Ascending aorta (tissue), 2 donors: ENCODE measurements at places on chromosomes 2 and 18.

GRCh38 chr2:158049129-158049855 is 52.4 kb upstream of the UPP2 start:
- no peak for DNase-seq

- DNase-seq = no peak
Observed at GRCh38 chr2:215899141-215900074, 113.9 kb downstream of the MREG start.

DNA sequence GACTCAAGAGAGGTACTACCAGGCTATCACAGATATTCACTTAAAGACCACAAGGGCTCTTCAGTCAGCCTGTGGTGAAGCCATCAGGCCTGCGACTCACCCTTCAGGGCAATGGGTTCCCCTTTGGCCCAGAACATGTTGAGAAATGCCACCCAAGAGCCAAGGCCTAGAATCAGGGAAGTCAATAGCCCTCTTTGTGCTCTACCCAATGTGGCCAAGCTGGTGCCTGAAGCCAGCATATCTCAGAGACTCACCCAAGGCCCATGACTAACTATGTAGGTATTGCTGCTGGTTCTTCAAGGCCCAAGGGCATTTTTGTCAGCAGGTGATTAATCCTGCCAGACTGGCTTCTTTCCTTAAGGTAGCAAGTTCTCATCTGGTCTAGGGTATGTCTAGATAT is 338.9 kb upstream of the SETBP1 start:
- no peak for DNase-seq

GRCh38 chr18:78528411-78529258 is 451.0 kb upstream of the SALL3 start:
- DNase-seq = no peak

DNA sequence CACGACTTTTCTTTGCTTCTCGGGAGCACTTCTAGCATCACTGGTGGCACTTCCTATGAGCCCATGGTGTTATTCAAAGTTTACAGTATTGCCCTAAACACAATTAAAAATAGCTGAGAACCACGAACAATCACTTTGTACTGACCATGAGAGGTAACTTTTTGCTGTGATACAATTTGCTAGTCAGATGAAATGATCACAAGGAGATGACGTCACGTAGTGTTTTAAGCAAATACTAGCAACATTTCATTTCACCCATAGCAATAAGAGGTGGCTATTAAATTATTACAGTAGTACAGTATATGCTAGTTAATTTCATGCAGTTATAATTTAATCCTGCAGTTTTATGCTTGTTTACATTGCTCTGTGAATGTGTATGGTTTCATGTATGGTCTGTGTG is 108.9 kb upstream of the DOK6 start:
- no peak for DNase-seq

GRCh38 chr2:45974762-45975408 is 322.3 kb upstream of the EPAS1 start:
- no peak for DNase-seq

- no peak for DNase-seq
Observed at GRCh38 chr2:210162466-210163124, 8.6 kb downstream of the KANSL1L start.

DNA sequence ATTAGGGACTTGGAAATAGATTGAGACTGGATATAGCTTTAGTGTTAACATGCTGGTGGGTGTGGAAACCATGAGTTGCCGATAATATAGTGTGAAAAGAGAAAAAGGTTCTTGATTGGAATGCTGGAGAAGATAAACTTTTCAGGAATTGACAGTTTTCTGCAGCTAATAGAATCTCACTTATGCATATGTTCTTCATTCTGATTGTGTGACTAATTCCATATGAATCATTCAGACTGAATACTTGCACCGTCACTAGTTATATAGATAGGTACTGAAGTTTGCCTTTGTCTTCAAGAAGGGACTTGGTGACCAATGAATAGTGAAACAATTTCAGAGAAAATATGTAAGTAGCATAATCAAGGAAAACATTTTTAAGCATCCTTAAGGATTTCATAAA is 225.7 kb upstream of the FOSL2 start:
- DNase-seq = no peak

DNA sequence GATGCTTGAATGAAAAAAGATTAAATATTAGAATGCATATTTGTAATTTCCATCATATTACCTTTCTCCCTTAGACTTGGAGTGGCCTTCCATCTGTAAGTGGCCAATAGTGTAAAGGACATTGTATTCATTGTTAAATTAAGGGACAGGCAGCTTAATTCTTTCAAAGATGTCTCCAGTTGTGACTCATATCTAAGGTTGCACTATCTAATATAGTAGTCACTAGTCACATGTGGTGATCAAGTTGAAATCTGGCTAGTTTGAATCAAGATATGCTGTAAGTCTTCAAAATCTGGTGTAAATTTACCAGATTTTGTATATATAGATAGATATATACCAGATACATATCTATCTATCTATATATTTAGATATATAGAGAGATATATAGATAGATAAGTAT is 52.4 kb upstream of the AGPS start:
- DNase-seq = no peak

DNA sequence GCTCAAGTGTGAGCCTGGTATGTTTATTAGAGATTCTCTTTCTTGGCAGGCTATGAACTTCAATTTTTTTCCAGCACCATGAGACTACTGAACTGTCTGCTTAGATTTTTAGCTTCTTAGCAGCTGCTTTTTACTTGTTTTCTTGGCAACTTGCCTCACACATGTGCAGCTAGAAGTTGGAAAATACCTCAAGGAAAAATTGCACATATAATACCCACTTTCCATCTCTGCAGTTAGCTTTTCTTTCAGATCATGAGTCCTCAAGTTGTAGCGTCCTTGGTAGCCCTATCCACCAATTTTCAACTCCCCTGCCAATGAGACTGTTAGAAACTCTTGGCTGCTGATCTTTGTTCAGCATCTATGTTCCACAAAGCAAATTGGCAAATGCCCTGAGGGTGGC is 302.1 kb downstream of the HRH4 start:
- no peak for DNase-seq

GRCh38 chr2:27494284-27494943 is 586 bp downstream of the FNDC4 start:
- no peak for DNase-seq

DNA sequence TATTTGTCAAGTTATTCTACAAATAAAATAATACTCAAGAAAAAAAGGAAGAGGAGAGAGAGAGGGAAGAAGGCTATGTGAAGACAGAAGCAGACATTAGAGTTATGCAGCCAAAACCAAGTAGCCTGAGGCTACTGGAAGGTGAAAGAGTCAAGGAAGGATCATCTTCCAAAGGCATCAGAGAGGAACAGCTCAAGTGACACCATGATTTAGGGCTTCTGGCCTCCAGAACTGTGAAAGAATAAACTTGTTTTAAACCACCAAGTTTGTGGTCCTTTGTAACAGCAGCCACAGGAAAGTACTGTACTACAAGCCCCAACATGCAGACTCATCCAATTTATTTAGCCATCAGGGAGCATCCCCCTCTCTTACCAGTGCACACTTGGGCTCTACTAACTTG is 788.5 kb upstream of the LRRTM1 start:
- no peak for DNase-seq

DNA sequence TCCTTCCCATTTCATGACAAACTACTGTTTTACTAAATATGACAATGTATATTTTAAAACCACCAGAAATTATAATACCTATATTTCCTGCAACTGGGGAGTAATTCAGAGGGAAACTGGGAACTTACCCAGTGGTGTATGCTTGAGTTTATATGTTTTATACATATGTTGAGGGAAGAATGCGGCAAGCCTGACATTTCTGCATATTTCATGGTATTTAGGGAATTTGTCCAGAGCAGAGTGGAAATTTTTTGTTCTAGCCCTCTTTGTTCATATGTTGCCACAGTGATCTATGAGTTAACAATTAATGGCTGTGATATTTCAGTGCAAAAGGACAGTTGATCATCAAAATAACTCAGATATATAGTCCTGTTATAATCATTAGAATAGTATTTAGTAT is 230.8 kb upstream of the VWC2L start:
- DNase-seq = no peak

- DNase-seq = no peak
Observed at GRCh38 chr2:36359067-36359466, 3.5 kb downstream of the CRIM1 start.

DNA sequence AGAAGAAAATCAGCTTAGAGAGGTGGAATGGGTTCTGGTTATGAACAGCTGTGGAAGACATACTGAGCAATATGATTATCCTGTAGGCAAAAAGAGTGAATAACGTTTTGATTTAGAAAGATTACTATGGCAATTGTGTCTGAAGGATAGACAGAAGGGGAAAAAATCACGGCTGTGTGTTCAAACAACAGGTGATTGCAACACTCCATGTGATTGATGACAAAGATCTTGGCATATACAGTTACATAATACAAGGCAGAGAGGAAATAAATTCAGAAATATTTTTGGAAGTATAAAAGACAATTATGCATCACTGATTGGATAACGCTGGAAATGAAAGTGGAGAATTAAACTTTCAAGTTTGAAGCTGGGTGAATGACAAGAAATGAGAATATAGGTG is 58.5 kb upstream of the KCNJ3 start:
- no peak for DNase-seq

- no peak for DNase-seq
Observed at GRCh38 chr2:101549371-101549770, 74.5 kb upstream of the RFX8 start.

GRCh38 chr2:2368476-2368875 is 37.4 kb upstream of the MYT1L start:
- DNase-seq = no peak

GRCh38 chr2:104584393-104584792 is 269.5 kb upstream of the POU3F3 start:
- DNase-seq = no peak

DNA sequence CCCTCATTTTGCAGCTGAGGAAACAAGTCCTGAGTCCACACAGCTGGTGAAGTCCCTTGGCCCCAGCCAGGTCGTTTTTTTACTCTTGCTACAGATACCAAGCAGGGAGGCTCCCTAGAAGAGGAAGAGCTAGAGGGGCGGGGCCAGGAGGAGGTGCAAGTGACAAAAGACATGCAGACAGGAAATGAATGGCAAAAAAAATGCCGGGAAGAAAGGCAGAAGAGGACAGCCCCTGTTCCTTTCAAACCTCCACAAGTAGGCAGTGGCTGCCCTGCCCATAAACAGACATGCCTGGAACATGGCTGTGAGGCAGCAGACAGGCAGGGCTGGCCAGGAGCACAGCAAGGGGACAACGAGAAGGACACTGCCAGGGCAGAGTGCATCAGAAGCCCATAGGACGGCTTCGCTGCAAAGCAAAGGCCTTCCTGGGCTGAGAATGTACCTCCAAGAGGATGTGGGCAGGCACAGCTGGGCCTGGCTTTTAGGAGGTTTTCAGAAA is 108.7 kb downstream of the ZBTB7C start:
- no peak for DNase-seq

DNA sequence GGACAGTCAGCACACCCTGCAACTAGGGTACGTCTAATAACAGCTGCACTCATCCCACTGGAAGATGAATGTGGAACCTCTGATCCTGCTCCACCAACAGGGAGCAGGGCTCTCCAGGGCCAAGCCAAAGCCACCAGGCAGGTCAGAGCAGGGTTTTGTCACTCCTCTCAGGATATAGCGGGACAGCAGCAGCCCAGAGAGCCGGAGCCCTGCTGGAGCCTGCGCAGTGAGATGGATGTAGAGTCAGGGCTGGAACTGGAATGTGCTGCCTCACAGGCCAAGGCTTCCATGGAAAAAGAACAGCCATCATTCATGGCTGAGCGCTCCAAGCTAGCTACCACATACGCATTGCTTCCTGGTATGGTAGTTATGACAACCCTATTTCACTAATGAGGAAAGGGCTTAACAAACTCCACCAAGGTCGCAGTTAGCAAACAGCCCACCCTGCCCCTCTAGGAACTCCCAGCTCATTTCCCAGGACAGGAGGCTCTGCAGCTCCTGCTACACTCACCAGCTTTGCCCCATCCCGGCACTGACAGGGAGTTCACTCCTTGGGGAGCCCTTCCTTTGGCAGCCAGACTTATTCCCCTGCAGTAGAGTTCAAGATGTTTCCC is 85.2 kb downstream of the HS1BP3 start:
- DNase-seq = no peak

GRCh38 chr2:131148426-131148825 is 43.3 kb downstream of the PLEKHB2 start:
- DNase-seq = no peak

- DNase-seq = no peak
Observed at GRCh38 chr18:2680216-2680792, 24.8 kb downstream of the SMCHD1 start.

GRCh38 chr18:38243291-38243690 is 677.7 kb upstream of the CELF4 start:
- DNase-seq = no peak

DNA sequence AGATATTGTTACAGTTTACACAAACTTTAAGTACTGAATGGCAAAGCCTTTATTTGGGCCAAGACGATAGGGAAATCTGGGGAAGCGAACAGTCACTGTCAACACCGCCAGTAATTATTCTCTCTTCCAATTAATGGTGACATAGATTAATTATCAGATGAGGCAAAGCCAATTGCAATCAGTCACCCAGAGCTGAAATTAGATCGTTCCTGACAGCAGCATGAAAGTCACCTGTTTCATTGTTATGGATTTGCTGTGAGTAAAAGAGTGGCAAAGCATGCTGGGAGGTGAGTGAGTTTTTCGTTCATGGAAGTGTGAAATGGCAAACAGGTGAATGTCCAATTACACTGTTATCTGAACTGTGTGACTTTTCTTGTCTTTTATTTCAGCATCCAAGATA is 164.8 kb upstream of the KLHL14 start:
- DNase-seq = no peak

DNA sequence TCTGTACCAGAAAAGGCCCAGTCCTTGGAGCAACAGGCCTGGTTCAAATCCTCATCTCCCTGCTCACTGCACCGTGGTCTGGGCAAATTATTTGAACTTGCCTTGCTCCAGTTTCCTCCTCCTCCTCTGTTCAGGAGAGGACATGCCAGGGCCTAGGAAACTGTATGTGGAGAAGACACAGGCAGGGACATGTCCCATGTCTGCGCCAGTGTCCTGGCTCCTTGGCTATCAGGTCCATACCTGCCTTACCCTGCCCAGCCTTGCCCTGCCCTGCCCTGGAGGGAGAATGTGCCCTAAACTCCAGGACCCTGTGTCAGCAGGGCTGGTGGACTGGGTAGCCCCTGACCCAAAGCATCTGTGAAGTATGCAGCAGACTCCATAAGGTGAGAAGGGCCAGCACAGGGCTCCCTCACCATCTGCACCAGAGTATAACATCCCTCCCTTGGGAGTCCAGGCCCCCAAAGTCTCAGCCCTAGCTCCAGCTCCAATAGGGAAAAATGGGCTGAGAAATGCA is 165.3 kb downstream of the GALNT1 start:
- no peak for DNase-seq

DNA sequence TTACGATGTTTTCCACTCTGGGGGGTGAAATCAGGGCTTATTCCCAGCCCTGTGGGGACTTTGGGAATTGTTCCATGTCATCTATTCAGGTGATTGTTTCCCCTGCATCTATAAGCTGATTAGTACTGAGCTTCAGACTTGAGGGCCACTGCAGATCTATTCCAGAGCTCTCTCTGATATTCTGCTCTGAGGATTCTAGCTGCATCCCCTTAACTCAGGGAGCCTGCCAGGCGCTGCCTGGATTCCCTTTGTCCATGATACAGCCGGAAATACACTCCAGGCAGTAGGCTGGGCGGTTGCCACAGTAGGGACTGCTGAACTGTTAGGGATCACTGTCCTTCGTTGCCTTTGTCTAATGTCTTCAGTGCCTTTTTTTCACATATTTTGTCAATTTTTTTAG is 31.3 kb downstream of the PTRHD1 start:
- DNase-seq = no peak

GRCh38 chr2:65922794-65923193 is 490.4 kb upstream of the SPRED2 start:
- no peak for DNase-seq
